ENCODE measurements at places on chromosomes 7 and 10. TPM values are rescaled to one million over a fixed set of nuclear protein-coding genes. Genes with fewer than 3 reads are reported as not detected.

The SNCG gene
- 14.8 TPM for total RNA-seq

The JCAD gene
- total RNA-seq: 10.4 TPM

The CDHR1 gene
- total RNA-seq: 0.19 TPM

DNA sequence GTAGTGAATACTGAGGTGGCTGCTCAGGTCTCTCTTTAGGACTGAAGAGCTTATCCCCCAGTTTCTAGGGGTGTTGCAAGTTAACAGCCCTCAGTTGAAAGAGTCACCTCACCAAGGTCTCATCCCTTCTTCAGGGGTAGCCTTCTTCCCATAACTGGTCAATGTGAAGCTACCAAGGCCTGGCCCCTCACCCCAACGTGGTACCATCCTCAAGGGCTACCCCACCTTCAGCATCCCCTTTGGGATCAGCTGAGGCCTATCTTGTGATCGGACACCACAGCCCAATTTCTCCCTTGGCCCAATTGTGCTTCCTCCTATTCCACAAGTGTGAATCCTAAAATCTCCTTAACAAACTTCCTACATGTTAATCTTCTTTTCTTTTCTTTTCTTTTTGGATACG lies 289.5 kb upstream of the MKLN1 start:
- DNase-seq: no peak

DNA sequence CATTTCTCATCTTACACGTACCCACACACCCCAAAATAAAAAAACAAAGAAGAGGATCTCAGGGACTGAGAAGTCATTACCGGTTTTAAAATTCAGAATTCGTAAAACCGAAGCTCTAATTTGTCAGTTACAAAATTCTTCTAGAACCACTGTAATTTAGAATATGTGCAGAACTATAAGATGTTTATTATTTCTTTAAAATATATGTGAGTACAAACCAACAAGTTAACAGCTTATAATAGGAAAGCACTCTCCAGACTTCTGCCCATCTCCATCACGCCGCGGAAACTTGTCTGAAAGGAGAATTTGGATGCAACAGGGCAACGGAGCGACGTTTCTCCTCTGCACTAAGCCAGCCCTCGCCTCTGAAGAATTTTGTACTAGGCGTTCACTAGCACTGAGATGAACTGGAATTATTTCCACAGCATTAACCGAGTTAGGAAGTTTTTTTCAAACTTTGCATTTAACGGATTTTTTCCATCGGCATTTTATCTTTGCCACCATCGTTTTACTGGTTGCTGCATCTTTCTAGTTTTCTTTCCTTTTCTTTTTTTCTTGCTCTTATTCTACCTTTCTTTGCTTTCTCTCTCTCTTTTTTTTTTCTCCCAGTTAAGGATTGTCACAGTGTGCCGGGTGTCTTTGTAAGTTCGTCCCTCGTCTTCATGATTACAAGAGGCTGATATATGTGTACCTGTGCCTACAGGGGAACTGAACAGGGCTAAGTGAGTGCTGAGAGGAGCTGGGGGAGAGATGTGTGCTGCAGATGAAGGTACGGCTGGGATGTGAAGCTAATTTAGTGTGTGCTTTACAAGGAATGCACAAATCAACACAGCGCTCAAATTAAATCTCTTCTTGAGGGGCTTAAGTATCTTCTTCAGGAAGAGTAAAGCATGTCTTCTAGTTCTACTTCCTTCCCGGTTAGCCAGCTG lies 295.9 kb upstream of the NFE2L3 start:
- DNase-seq: no peak

DNA sequence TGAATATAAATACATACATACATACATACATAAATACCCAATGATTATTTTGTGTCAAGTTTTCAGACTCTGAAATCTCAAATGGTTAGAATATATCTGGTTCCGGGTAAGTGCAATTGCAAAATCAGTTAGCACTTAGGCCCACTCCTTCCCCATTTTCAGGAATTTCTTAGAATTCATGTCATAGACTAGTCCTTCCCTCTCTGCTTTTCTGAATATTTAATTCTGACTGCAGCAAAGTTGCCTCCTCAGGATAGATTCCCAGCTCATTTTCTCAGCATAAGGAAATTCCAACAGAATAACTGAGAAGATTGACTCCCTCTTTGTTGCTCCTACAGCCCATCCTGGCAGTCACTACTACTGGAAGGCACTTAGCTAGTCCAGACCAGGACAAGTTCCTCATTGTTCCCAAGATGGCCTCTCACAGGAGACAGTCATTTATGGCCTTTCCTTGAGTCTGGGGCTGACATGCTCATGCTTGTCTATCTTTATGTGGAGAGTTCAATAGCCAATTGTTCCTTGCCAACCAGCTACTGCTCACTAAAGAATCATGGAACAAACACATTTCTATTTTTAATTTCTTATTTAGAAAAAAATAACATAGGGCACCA lies 142.9 kb upstream of the ITGB1 start:
- no peak for DNase-seq

DNA sequence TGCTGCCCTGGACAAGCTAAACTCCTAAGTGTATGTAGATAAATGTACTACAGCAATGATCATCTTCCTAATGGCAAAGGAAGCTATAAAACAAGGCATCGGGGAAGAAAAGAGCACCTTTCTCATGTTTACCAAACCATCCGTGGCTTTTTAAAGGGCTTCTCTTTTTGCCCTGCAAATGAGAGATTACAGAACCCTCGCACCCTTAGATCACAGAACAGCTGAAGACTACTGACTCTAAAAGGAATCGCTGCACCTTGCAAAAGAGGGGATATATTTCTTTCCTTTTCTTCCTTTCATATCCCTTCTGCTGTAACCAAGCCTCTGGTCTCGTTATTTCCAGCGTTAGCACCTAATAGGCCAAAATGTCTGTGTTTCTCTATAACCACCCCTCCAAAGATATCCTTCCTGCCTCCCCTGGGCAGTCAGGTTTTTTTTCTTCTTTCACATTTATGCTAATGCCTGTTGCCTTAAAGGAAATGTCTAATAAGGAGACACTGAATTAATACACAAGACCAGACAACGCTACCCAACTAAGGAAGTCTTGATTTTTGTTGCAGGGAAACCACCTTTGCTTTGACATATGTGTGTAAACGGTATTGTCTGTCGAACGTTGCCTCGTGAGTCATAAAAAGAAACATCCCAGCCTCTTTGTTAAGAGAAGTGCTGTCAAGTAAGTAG lies 10.5 kb downstream of the ST8SIA6 start:
- no peak for DNase-seq

Measured in heart left ventricle (tissue), 16 donors.